NCI-H510A (cell line): ENCODE measurements at places on chromosomes 11 and 22.

GRCh38 chr11:6419009-6419631 lies at the start of gene APBB1:
Gene APBB1, minus strand, starts transcription at chr11:6419094. Its CDS starts 7,747 bp downstream, at chr11:6411347.
- peak; percentile 16 for DNase-seq

GRCh38 chr22:49062155-49062801 lies 765.4 kb downstream of the BRD1 start:
- peak; percentile 85 for DNase-seq

DNA sequence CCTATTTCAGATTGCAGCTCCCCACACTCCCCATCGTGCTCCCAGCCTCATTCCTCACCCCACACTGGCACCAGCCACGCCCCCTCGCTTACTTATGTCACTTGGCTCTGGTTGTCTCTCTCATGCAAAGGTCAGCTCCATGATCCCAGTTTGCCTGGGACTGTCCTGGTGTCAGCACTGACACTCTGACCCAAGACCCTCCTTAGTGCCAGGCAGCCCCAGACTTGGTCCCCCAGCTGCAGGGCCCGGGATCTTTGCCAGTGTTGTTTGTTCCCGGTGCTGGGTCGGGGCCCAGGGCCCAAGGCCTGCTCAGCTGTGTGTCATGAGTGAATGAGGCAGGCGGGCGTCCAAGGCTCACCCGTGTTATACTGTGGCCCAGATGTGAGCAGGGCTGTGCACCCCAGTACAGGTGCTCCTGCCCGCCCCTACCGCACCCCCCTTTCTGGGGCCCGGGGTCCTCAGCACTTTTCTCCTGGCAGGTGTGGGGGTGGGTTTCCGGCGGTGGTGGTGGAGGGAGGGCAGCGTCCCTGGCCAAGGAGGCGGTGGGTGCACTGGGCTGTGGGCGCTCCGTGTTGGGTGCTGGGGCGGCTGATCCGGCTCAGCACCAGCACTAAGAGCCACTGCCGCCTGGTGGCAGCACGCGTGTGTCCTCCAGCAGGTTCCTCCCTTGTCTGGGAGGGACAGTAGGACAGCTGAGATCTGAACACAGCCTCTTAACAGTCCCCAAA lies 19.5 kb downstream of the IL17REL start:
- DNase-seq, result no peak

DNA sequence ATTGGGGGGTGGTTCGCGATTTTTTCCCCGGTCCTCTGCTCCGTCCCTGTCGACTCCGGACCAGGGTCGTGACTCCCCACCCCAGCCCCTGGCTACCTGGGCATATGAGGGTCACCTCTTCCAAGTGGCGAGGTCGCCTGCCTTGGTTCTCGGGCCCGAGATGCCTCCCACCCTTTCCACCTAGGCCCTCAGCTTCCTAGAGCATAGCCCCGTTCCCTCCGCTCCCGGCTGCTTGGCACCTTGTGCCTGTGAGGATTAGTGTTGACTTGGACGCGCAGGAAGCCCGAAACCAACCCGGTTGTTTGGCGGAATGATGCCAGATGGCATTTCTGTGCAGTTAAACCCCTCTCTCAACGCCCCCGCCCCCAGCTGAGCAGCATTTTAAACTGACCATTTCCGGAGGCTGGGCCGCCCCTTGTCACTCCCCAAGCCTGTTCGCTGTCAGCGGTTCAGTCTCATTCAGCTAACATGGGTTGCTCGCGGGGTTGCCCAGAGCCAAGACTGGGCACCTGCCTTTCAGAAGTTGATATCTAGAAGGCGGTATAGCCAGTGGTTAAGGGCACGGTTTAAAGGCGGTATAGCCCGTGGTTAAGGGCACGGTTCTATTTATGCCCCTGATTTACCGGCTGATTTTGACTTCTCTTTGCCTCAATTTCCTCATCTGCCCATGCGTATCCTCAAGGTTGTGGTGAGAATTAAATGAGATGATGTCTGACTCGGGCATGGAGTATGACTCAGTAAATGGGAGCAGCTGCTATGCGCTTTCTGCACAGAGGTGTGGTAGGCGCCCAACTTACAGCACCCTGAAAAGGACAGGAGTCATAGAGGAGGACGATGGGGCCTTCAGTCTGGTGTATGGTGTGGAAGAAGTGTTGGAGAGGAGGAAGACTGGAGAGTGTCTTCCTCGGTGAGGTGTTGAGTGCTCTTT lies 639 bp downstream of the INCENP start:
- no peak for DNase-seq

DNA sequence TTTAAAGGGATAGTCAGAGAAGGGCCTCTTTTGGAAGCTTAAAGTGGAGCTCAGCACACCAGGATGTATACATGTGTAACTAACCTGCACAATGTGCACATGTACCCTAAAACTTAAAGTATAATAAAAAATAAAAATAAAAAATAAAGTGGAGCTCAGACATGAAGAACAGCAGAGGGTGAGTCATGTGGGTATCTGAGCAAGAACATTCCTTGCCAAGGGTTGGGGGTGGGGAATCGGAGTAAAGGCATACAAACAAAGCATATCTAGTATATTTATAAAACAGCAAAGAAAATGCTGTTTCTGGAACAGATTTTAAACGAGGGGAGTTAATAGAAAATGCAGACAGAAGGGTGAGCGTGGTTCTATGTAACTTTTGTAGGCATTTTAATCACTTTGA lies 562.6 kb upstream of the ANO3 start:
- DNase-seq, result no peak

DNA sequence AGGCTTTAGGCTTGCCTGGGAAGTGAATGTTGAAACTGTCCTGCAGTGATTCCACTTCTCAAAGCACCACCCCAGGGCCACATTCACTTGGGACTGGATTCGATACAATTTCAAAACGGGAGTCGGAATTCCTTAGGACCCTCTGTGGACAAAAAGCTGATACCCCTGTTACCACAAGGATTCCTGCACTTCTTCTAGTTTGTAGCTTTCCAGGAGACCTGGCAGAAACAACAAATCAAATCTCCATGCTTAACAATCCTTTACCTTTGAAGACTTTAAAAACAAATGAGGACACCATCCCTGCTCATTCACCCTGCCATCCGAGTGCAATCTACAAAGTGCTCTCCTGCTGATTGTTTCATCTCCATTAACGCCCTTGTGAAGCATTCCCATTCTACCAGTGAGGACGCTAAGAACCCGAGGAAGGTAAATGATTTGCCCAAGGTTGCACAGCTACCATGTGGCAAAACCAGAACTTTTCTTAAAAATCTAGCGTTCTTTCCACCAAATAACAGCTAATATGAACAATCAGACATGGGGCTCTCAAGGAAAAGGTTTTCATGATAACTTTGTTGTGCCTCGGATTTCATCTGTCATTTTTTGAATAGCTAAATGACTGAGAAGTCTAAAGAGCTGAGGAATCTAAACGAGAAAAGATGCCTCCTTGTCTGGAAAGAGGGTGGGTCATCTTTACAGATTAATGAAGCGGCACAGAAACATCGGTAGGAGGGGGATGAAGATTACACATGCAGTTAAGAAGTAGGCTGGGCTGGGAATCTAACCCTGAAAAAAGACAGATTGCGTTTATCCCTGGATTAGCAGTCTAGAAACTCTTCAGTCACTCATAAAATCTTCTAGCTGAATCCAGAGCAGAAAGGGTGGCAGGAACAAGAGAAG lies 720 bp upstream of the MPZL2 start:
- DNase-seq, result no peak

- peak; percentile 30 for DNase-seq
These were observed 14.7 kb downstream of the GATD1 start for GRCh38 chr11:762421-763072.

GRCh38 chr11:27444801-27445215 lies 27.8 kb downstream of the LGR4 start:
- no peak for DNase-seq

DNA sequence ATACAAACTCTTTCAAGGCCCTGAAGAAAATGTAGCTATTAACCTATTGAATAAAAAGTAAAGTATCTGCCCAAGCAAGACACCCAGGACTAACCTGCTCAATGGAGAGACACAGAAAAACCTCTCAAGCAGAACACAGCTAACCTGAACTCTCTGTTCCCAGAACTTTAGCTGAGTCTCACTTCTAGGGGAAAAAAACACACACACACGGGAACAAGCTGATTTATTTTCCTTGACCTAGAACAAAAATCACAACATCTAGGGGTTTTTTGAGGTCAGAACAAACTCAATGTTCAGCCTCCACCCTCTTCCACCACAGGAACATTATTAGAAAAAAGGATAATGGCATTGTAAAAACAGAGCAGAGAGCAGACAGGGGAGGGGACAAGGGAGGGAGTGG lies 121.6 kb downstream of the BBOX1 start:
- DNase-seq, result no peak

DNA sequence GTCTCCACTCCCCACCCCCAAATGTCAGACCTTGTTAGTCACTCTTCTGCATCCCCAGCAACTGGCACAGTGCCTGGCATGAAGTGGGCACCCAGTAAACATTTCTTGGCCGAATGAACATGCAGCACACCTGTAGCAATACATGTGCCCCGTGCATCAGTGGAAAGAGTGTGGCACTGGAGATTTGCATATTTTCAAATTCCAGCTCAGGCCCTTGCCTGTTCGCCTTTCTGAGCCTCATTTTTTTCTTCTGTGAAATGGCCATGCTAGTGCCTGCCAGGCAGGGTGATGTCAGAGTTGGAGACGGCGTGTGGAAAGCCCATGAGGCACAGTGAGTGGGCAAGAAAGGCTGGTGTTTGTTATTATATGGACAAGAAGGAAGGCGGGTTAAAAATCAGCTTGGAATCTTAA lies 38.7 kb downstream of the CD82 start:
- no peak for DNase-seq

- DNase-seq, result no peak
These were observed 2.0 kb downstream of the PNPLA5 start for GRCh38 chr22:43889860-43890253.

- DNase-seq, result no peak
These were observed 6.7 kb downstream of the CPT1B start for GRCh38 chr22:50571264-50572175.
